A673 (cell line): ENCODE measurements at places on chromosomes 5 and 9. TPM values are rescaled to one million over a fixed set of nuclear protein-coding genes. Genes with fewer than 3 reads are reported as not detected.

The GDF9 gene
- total RNA-seq, result 0.32 and 1.1 TPM in 2 replicates

The CLK4 gene
- 22.2 and 24.2 TPM in 2 replicates for total RNA-seq

DNA sequence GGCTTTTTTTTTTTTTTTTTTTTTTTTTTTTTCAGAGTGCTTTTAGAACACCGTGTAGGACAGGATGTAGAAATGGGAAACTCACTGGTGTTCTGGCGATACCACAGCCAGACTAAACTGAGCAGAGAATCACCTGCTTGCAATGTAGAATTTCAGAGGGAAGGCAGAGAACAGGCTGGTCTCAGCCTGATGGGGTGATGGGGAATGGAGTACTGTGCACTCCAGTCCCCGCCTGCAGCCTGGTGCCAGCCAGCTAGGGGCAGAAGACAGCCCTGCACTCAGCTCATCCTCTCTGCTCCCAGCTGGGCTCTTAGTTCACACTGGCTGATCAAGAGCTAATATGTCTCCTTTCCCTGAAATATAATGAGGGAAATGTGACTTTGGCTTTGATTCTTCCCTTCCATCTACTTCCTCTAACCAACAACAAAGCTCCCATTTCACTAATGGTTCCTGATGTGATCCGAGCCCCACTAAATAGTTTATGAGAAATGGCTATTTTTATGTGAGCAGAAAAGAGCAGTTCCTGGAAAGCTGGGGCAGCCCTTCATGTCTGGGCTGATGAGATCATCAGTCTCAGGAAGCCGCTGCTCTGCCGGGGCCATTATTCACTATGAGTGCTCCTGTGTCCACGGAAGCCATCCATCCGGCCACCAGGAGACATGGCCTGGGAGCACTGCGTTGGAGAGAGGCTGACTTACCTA lies 209.7 kb downstream of the GADD45G start:
- DNase-seq, result no peak

GRCh38 chr9:21968331-21969010 lies 25.7 kb downstream of the CDKN2A start:
- DNase-seq, result no peak

The SOHLH1 gene
- total RNA-seq, result not detected in 2 replicates

DNA sequence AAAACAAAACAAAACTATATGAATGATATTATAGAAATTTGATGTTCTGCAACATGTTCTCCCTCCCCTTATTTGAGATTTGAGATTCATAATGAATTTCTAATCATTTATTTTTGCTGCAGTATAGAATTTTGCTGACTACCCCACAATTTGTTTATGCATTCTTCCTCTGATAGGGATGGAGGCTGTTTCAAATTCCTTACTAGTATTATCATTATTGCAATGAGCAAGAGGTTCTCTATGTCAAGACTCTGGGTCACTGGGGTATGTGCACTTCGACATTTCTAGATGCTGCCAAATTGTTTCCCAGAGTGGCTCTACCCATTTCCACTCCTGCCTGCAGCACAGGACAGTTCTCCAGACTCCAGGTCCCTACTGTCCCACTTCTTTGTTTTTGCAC lies 54.9 kb upstream of the DAB2IP start:
- no peak for DNase-seq

DNA sequence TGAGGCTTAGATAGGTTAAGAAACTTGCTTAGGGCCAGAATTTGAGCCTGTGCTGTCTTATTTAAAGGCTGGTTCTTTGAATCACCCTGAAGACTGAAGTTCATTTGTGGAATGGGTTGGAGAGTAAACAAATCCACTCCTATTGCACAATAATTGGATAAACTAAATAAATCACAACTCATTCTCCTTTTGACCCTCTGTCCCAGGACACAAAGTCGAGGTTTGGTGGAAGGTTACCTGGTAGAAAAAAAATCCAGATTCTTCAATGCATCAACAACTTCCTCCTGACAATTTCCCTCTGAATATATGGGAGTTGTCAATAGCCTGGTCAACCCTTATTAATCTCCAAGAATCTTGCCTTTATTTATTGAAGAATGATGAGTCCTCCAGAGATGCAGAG lies 28.9 kb downstream of the TBC1D2 start:
- DNase-seq, result no peak

The SPZ1 gene
- not detected in 2 replicates for total RNA-seq

- no peak for DNase-seq
Observed at GRCh38 chr5:177604116-177604521, 4.2 kb downstream of the B4GALT7 start.

The PCDHB13 gene
- 1.8 and 2.5 TPM in 2 replicates for total RNA-seq
